NCI-H748 treated with DMSO at 0.1 percent for 48 hours (cell line): ENCODE measurements at places on chromosomes 11 and 22.

- DNase-seq = no peak
Observed at GRCh38 chr11:38272376-38272775, 1674.3 kb upstream of the RAG2 start.

GRCh38 chr22:41106122-41106968 lies 14.0 kb downstream of the EP300 start:
- DNase-seq = no peak

DNA sequence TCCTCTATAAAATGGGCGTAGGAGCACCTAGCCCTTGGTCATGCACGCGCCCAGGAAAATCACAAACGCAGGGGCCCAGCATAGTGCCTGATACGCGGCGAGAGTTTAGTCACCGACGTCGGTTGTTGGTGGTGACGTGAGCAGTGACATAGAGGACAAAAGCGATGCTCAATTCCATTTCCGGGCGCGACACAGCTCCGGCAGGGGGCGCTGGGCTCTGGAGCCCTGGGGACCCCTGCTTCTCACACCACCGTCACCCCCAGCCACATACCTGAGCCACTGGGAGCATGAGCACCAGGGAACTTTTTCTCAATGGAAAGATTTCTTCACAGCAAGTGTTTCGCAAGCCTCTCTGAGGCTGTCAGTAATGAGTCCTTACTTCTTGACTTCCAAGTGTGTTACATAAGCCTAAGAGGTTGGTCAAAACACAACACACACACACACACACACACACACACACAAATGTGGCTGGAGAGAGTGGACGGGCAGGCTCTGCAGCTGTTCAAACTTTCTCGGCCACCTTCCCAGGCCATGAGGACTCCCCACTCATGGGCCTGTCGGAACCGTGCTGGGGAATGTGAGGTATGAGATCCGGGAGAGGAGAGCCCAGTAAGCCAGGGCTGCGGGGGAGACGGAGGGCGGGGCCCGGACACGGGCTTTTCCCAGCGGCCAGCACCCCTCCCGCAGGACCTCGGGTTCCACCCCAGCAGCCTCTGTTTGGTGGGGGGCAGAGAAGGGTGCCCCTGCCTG lies 36.9 kb upstream of the LINC01488 start:
- DNase-seq = no peak

DNA sequence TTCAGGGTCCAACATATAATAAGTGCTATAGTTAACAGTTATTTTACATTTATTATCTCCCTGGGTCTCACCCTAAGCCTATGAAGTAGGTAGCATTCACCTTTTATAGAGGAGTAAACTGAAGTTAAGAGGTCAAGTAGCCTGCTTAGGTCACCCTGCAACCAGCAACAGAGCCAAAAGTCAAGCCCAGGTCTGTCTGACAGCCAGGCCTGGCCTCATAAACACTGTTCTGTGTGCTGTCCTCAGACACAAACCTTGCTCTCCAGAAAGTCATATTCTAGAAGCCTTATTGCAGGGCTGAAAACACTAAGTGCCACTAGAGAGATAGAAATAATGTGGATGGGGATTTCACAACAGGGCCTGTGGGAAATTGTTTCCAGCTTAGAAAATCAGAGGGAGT lies 59.3 kb downstream of the BDNF start:
- no peak for DNase-seq

GRCh38 chr11:9118277-9118676 lies 26.9 kb upstream of the SCUBE2 start:
- DNase-seq = no peak

GRCh38 chr11:27423125-27423524 lies 49.5 kb downstream of the LGR4 start:
- peak; percentile 39 for DNase-seq

GRCh38 chr22:46797355-46797754 lies 34.9 kb downstream of the TBC1D22A start:
- no peak for DNase-seq

GRCh38 chr11:20397281-20397680 lies 9.8 kb downstream of the PRMT3 start:
- DNase-seq = peak; percentile 59

GRCh38 chr11:100805506-100806199 lies 118.6 kb downstream of the ARHGAP42 start:
- DNase-seq = no peak

GRCh38 chr11:121965330-121965729 lies 150.7 kb downstream of the BLID start:
- no peak for DNase-seq

- no peak for DNase-seq
Observed at GRCh38 chr11:35618497-35619115, 346 bp downstream of the FJX1 start.

DNA sequence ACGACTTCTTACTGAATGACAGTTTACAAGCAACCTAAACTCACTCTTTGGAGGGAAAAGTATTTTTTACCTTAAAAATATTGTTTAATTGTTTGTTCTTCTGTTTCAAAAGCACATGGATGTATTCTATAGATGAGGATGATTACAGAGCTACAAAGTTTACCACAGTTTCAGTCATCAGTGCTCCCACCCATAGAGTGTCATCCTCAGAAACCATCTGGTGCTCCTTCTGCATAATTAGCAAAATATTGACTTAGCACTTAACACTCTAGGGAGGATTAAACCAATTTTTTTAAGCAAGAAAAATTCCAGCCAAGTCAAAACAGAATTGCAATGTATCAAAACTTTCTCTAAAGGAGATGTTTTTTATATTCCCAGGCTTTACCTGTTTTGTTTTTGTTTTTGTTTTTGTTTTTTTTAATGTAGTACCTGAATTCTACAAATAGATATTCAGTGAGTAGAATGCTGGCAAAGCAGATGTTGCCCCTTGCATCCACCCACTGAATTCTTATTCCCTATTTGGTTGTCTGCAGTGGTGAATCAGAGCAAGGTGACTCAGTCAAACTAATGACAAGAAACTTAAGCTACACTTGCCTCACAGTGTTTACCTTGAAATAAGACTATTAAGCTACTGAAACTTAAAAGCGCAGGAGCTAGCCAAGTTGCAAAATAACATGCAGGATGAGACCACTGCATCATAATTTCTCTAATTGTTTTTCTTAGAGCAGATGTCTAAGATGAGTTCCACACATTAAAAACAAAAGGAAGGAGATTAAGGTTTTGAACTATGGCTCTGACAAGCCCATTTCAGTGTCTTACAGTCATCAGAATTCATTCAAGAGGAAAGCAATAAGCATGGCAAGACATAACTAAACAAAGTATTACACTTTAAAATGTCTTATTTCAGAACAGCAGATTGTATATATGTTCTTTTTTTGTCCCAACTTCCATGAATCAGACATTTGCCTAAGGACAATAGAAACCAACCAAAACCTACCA lies 155.1 kb upstream of the SOX6 start:
- DNase-seq = peak; percentile 29

DNA sequence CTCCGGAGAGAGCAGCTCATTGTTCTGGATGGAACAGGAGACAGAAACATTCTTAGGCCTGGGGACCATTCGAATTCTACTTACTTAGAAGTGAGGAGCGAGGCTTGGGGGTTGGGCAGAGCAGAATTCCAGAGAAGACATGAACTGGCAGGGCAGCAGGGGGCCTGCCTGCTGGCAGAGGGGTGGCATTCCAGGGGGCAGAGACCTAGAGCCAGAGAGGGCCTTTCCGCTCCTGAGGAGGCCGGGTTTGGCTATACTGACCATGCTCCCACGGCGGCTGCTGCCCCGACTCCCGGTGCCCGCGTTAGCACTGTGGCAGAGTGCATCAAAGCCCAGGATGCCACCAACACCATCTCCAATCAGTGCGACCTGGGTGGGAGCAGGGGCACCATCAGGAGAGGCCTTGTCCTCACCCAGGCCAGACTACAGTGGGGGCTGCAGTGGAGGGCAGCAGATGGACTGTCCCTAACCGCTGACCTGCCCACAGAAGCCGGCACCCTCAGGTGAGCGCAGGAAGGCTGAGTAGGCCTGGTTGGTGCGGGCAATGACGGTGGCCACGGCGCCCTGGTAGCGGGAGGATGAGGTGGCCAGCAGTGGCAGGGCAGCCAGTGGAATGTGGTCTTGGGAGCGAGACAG lies 7.4 kb downstream of the PITPNM1 start:
- no peak for DNase-seq

DNA sequence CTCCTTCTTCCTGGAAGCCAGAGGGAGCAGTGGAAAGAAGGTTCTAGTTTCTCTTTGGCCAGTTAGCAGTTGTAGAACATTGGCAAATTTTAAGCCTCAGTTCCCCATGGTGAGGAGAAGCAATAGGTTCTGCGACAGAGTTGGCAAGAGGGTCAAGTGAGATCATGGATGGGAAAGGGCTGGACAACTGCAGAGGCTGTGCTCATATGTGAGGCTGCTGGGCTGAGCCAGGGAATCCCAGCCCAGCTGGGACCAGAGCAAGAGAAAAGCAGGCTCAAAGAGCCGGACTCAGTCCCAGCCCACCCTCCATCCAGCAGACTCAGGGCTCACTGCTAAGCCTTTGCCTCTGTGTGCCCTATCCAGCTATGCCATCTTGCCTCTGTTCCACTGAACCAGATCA lies 66.8 kb upstream of the MYOD1 start:
- DNase-seq = no peak

GRCh38 chr11:70826541-70827335 lies 425.6 kb downstream of the SHANK2 start:
- peak; percentile 79 for DNase-seq

DNA sequence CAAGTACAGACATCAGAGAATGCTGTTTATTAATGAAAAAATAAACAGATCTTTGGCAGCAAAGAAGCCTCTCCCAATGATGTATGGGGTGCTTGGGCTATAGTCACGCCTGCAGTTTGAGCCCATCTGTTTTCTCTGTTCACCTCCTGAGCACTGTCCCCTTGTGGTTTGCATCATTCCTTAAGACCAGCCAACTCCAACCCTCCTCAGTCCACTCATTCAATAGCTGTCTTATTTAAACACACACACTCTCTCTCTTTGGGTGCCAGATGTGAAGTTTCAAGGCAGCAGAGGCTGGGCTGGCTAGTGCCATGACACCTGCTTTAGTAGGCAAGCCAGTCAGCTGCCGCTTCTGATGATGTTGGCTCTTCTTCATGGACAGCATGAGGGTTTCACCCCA lies 58.1 kb downstream of the POLD3 start:
- no peak for DNase-seq

DNA sequence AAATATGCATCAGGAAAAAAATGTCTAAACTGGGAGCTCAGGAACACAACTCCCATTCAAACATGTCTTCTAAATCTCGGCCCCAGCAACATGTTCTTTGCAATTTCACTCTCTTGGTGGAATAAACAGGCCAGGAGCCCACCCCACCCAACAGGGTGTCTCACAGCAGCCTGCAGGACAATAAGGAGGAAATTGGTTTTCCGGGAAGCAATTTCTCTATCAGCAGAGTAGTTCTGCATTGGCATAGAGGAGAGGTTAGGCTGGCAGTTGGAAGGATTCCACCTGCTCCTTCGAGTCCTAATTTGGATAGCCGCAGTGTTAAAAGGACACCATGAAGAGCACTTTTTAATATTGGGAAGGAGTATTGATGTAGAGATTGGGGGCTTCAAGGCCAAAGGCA lies 55.9 kb upstream of the BARX2 start:
- no peak for DNase-seq

DNA sequence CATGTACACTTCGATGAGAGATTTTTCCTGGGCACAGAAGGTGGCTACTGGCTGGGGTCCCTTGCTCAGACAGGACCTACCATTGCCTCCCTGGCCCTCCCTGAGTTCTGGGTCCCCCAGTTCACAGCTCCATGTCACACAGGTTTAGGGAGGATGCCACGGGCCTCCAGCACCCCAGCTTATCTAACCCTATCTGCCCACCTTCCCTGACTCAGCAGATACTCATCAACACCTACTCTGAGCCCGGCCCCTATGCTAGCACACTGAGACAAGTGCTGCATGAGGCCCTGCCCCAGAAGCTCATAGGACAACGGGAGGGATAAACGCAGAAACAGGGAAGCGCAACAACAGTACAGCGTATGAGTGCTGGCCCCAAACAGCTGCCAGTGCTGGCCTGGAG lies 9.6 kb downstream of the NAGA start:
- no peak for DNase-seq

GRCh38 chr22:19821523-19822300 lies 33.0 kb downstream of the GNB1L start:
- no peak for DNase-seq

- DNase-seq = no peak
Observed at GRCh38 chr22:47111626-47112581, 349.5 kb downstream of the TBC1D22A start.

DNA sequence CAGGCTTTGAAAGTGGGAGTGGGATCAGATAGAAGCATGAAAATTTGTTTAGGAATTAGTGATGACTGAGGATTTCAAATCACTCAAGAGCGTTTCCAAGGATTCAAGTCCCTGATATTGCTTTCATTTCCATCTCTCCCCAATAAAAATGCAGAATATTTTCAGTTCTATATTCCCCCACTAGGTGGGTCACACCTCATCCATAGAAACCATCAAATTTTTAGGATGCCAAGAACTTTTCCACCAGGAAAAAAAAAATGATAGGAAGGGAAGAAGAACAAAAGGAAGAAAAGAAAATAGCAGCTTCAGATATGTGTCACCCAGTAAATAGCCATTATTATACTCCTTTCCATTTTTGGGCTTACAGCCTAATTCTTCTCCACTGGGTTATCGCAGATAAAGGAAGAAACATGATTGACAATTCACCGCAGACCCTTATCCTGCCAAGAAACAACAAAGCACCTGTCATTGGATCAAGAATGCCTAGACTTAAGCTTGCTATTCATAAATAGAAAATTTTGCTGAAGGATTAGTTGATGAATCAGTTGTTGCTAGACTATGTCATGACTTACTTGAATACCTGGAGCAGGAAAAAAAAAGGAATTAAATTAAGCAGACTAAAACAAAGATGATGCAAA lies 30.3 kb upstream of the OR10D3 start:
- no peak for DNase-seq

GRCh38 chr22:50307890-50308596 lies 597 bp upstream of the PLXNB2 start:
- no peak for DNase-seq

- no peak for DNase-seq
Observed at GRCh38 chr22:31099841-31100761, 7.3 kb downstream of the SELENOM start.

DNA sequence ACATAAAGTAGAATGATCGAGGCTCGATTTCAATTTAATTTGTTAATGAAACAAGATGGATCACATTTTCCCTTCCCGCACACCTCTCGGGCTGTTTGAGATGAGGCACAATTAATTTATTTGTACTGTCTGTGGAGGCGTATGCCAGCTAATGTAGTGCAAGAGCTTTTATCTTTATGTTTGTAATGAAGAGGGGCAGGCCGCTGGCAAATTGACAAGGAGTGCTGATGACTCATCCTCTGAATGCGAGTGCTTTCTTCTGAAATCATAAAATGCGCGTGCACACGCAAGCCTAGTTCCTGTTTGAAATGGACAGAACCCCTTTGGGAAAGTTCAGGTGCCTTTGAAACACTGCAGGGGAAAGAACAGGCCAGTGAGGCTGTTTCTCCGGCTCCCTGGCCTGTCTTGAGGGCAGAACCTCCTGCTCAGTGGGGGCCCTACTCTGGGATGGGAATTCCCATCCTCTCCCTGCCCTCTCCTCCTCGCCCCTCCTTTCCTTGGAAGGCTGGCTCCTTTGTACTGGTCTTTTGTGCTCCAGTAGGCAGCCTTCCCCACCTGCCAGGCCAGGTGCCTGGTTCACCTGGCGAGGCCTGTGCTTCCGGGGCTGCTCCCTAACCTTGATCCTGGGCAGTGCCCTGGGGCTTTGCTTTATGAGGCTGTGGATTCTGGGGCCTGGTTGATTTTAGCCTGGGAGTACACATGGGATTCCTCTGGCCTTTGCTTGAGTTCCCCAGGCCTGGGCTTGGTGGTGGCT lies 50.3 kb downstream of the TEAD1 start:
- DNase-seq = peak; percentile 96
